ENCODE measurements at places on chromosomes 2 and 18.
A peak's percentile ranks its signal among the peaks of the same experiment; 100 is the strongest.

GRCh38 chr2:237424544-237424943 is 10.6 kb upstream of the COL6A3 start:
- H3K27ac ChIP-seq, result no peak overlapping the region
- H3K27me3 ChIP-seq, result peaks cover 20% of the 10 kb centered on the region
- H3K36me3 ChIP-seq, result no peaks in the 10 kb centered on the region
- no peak overlapping the region for H3K4me3 ChIP-seq

DNA sequence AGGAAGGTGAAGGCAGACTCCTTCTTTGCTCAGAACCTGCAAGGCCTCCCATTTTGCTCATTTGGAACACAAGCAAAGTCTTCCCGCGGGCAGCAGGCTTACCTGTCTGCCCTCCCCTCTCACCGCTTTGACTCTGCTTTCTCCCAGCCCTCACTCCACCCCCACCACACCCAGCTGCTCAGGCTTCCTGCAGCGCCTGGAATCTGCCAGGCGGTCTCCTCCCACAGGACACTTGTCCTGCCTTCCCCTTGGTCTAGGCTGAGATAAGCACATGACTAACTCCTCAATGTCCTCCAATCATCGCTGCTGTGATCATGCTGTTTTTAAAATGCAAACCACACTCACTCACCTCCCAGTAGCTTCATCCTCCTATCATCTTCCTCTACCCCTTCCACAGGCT is 430.0 kb downstream of the ZNF516 start:
- H3K27ac ChIP-seq, result no peak overlapping the region
- H3K4me3 ChIP-seq, result no peak overlapping the region
- DNase-seq, result no peak
- H3K27me3 ChIP-seq, result peaks cover 7% of the 10 kb centered on the region
- H3K36me3 ChIP-seq, result no peaks in the 10 kb centered on the region

- no peak overlapping the region for H3K27ac ChIP-seq
- H3K4me3 ChIP-seq, result no peak overlapping the region
- no peak for DNase-seq
- H3K4me1 ChIP-seq, result peaks cover 3% of the 10 kb centered on the region
Measured at GRCh38 chr18:35811896-35812295, 160.6 kb upstream of the RMP24 start.

GRCh38 chr2:235694721-235695601 is 201.1 kb downstream of the AGAP1 start:
- H3K36me3 ChIP-seq, result no peaks in the 10 kb centered on the region
- H3K4me3 ChIP-seq, result no peak overlapping the region
- H3K4me1 ChIP-seq, result no peaks in the 10 kb centered on the region
- DNase-seq, result no peak
- no peaks in the 10 kb centered on the region for H3K27me3 ChIP-seq

DNA sequence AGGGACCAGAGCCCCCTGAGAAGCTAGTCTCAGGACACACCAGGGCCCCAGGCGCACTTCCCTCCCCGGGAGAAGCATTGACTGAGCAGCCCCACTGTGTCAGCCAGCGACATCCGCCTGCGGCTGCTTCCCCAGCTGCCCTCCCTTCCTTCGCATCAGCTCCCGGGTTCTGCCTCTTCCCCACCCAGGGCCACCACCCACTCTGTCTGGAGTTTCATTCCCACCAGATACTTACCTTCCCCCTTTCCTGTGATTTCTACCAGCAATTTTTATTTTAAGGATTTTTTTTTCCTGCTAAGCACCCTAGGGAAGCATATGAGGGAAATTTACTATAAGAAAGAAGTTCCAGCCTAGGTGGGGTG is 99.2 kb downstream of the SMAD7 start:
- peak; percentile 43 for DNase-seq
- peak overlapping the region; percentile 58 for H3K27ac ChIP-seq
- peaks cover 52% of the 10 kb centered on the region for H3K4me1 ChIP-seq
- peak overlapping the region; percentile 7 for H3K4me3 ChIP-seq

DNA sequence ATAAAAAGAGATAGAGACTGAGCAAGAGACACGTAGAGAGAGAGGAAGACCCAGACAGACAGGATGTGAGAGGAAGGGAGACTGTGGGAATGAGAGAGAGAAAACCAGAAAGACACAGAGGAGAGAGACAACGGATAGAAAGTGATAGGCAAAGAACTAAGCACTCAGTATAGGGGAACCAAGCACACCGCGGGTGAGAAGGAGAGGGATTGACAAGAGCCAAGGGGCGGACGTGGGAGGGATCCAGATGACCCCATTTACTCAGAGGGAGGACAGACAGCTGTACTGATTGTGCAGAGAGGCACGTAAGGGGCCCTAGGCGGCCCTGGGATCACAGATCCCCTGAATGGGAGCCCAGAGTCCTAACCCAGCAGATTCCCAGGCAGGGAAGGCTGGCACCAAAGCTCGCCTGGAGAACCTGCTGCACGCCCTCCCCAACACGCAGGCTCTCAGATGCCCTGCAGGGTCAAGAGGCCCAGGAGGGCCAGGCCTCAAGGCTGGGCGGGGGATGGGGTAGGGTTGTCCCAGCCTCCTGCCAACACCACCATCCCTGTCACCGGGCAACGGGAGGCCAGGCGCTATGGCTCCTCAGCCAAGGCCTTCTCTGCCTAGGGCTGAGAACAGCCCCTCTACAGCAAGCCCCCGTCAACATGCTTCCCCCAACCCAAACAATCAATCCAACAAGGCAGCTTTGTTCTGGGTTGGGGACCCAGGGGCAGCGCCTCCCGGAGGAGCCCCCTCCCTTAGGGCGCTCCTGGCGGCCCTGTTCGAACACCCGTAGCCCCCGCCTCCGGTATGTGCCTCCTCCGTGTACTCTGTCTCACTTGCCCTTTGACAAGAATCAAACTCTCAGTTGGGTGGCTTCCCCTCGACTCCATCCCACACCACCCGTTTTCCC is 579 bp downstream of the LOXL3 start:
- peaks cover 13% of the 10 kb centered on the region for H3K36me3 ChIP-seq
- peaks cover 59% of the 10 kb centered on the region for H3K27me3 ChIP-seq
- H3K27ac ChIP-seq, result peak overlapping the region; percentile 77
- H3K4me1 ChIP-seq, result peaks cover 36% of the 10 kb centered on the region
- peak overlapping the region; percentile 65 for H3K4me3 ChIP-seq

GRCh38 chr18:38007676-38008330 is 442.2 kb upstream of the CELF4 start:
- H3K27me3 ChIP-seq, result no peaks in the 10 kb centered on the region
- no peaks in the 10 kb centered on the region for H3K36me3 ChIP-seq

DNA sequence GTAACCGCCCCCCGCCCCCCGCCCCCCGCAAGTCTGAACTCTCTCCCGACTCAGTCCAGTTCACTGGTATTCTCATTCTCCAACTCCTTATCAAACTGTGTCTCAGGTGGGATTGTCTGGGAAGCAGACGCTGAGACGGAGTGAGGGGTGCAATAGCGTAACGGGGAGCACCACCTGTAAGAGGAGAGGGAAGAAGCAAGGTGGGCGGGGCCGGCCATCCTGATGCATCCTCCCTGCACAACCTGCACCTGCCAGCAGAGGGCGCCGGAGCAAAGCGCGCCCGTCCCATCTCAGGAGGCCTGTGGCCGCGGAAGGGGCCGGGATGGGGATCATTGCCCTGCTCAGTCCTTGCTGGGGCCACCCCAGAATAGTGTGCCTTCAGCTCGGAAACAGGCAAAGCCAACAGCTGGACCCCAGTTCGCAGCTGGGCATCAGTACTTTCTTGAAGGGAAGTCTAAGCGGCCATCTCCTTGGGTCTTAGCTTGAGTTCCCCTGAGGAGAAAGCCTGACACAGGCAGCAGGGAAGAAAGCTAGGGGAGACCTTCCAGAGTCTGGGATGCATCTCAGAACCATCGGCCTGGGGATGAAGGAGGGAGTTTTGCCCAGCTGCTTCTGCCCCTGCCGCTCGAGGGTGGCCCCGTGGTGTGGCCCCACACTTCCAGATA is 208.0 kb downstream of the TFCP2L1 start:
- peaks cover 4% of the 10 kb centered on the region for H3K27me3 ChIP-seq
- peak; percentile 78 for DNase-seq
- H3K4me3 ChIP-seq, result no peak overlapping the region
- no peaks in the 10 kb centered on the region for H3K4me1 ChIP-seq

GRCh38 chr2:20939931-20940795 is 103.7 kb downstream of the APOB start:
- no peaks in the 10 kb centered on the region for H3K4me1 ChIP-seq
- no peaks in the 10 kb centered on the region for H3K36me3 ChIP-seq
- peaks cover 20% of the 10 kb centered on the region for H3K27me3 ChIP-seq
- H3K4me3 ChIP-seq, result no peak overlapping the region

DNA sequence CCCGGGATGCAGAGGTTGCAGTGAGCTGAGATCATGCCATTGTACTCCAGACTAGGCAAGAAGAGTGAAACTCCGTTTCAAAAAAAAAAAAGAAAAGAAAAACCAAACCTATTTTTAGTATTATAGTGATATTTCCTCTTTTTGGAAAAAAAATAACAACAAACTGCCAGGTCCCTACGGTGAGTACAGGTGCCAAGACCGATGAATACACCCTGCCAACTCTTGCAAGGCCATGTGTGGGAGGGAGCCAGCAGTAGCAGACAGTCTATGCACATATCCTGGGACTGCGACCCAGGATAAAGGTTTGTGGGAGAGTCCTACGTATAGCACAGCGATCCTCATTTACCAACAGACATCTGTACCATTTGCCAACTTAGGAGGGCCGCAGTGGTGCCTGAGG is 69.6 kb upstream of the DNMT3A start:
- H3K27me3 ChIP-seq, result no peaks in the 10 kb centered on the region
- no peaks in the 10 kb centered on the region for H3K36me3 ChIP-seq
- DNase-seq, result no peak
- H3K27ac ChIP-seq, result no peak overlapping the region

DNA sequence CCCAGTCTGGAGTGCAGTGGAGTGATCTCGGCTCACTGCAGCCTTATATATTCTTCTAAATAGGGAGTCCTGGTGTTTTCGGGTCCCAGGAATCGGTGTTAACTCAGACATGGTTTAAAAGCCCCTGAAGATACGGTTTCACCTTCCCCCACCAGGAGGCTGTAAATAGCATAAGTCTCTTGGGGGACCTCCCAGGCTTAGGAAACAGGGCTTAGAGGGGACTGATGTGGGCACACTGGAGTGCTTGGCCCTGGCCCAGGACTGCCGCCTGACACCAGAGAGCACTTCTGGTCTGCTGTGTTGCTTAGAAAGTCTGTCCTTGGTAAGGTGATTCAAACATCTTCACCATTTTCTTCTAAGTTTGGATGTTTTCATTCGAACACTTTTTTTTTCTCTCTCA is 39.7 kb upstream of the MAP4K4 start:
- no peak overlapping the region for H3K27ac ChIP-seq
- H3K4me1 ChIP-seq, result peaks cover 1% of the 10 kb centered on the region
- H3K36me3 ChIP-seq, result no peaks in the 10 kb centered on the region
- no peaks in the 10 kb centered on the region for H3K27me3 ChIP-seq
- no peak for DNase-seq

- no peak overlapping the region for H3K4me3 ChIP-seq
- H3K4me1 ChIP-seq, result no peaks in the 10 kb centered on the region
- DNase-seq, result no peak
- H3K36me3 ChIP-seq, result no peaks in the 10 kb centered on the region
- peaks cover 8% of the 10 kb centered on the region for H3K27me3 ChIP-seq
Measured at GRCh38 chr2:88227446-88227845, 57.3 kb downstream of the THNSL2 start.

GRCh38 chr18:44733069-44733753 is 52.5 kb downstream of the SETBP1 start:
- peaks cover 56% of the 10 kb centered on the region for H3K4me1 ChIP-seq
- DNase-seq, result peak; percentile 24
- peaks cover 84% of the 10 kb centered on the region for H3K27me3 ChIP-seq
- H3K27ac ChIP-seq, result no peak overlapping the region

DNA sequence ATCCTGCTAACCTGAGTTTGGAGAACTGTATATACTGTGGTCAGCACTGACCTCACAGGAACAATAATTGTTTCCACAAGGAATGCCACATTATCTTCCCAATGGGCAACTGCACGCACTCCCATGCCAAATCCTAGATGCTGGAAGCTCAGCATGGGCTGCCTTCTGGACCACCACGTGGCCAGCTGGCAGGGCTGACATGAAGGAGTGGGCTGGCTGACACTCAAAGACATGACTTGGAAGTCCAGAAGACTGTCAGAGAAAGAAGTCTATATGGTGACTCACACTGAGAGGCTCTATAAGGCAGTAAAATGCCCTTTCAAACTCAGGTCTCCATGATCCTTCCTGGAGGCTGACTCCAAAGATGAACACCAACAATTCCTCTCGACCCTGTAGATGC is 98.4 kb upstream of the RNF152 start:
- H3K27me3 ChIP-seq, result peaks cover 3% of the 10 kb centered on the region
- no peak overlapping the region for H3K4me3 ChIP-seq
- no peak for DNase-seq
- no peak overlapping the region for H3K27ac ChIP-seq
- H3K4me1 ChIP-seq, result no peaks in the 10 kb centered on the region

- no peak overlapping the region for H3K27ac ChIP-seq
- no peaks in the 10 kb centered on the region for H3K27me3 ChIP-seq
- H3K4me1 ChIP-seq, result no peaks in the 10 kb centered on the region
- DNase-seq, result no peak
- H3K4me3 ChIP-seq, result no peak overlapping the region
Measured at GRCh38 chr2:211405036-211405435, 848.6 kb downstream of the CPS1 start.

- H3K4me1 ChIP-seq, result no peaks in the 10 kb centered on the region
- no peak for DNase-seq
- H3K4me3 ChIP-seq, result no peak overlapping the region
- no peak overlapping the region for H3K27ac ChIP-seq
Measured at GRCh38 chr2:235834781-235835180, 333.4 kb downstream of the GBX2 start.

DNA sequence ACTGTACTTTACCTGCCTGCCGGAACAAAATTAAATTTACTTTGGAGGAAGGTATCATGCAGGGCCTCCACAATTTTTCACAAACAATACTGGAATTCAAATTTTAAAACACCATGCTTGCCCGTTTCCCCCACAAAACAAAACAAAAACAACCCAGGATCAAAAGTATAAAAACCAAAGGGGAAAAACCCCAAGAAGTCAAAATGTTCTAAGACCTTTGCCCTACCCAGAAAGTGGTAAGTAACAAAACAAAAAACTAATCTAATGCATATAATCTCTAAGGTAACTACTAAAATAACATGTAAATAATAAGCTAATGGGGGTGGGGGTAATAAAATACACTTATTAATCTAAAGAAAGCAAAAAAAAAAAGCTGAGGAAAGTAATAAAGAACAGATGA is 60.5 kb downstream of the CUL3 start:
- peak overlapping the region; percentile 86 for H3K27ac ChIP-seq
- H3K4me1 ChIP-seq, result peaks cover 59% of the 10 kb centered on the region
- no peaks in the 10 kb centered on the region for H3K27me3 ChIP-seq
- no peak overlapping the region for H3K4me3 ChIP-seq
- no peak for DNase-seq

- no peak for DNase-seq
- peaks cover 27% of the 10 kb centered on the region for H3K27me3 ChIP-seq
- H3K36me3 ChIP-seq, result peaks cover 2% of the 10 kb centered on the region
- no peaks in the 10 kb centered on the region for H3K4me1 ChIP-seq
- H3K4me3 ChIP-seq, result no peak overlapping the region
Measured at GRCh38 chr18:2871111-2871720, 24.4 kb downstream of the EMILIN2 start.

- no peak overlapping the region for H3K27ac ChIP-seq
- H3K36me3 ChIP-seq, result peaks cover 1% of the 10 kb centered on the region
- DNase-seq, result no peak
- H3K4me3 ChIP-seq, result no peak overlapping the region
- peaks cover 38% of the 10 kb centered on the region for H3K4me1 ChIP-seq
Measured at GRCh38 chr18:74367905-74368304, 52.3 kb downstream of the C18orf63 start.

GRCh38 chr18:35804377-35804776 is 168.1 kb upstream of the RMP24 start:
- H3K27ac ChIP-seq, result no peak overlapping the region
- H3K27me3 ChIP-seq, result peaks cover 10% of the 10 kb centered on the region
- H3K36me3 ChIP-seq, result no peaks in the 10 kb centered on the region
- no peaks in the 10 kb centered on the region for H3K4me1 ChIP-seq
- DNase-seq, result no peak

Measured in activated naive CD4-positive, alpha-beta T cell treated with anti-CD3 and anti-CD28 coated beads, Interleukin-2, amount 10 ng/mL, durations not matched to agents 7 days and 5 days (primary cell).